ENCODE measurements at places on chromosomes 5 and 9. TPM values are rescaled to one million over a fixed set of nuclear protein-coding genes. Genes with fewer than 3 reads are reported as not detected.

The SPDL1 gene
- total RNA-seq = 8.3 TPM

- no peak for DNase-seq
Observed at GRCh38 chr5:78497573-78498533, 137.4 kb downstream of the SCAMP1 start.

The PFN3 gene
- total RNA-seq = not detected

GRCh38 chr9:134776080-134776796, 104.4 kb upstream of the FCN2 start:
- DNase-seq = no peak

The F2RL1 gene
- total RNA-seq = 0.64 TPM

The PCDHGA3 gene
- total RNA-seq = 4.3 TPM

DNA sequence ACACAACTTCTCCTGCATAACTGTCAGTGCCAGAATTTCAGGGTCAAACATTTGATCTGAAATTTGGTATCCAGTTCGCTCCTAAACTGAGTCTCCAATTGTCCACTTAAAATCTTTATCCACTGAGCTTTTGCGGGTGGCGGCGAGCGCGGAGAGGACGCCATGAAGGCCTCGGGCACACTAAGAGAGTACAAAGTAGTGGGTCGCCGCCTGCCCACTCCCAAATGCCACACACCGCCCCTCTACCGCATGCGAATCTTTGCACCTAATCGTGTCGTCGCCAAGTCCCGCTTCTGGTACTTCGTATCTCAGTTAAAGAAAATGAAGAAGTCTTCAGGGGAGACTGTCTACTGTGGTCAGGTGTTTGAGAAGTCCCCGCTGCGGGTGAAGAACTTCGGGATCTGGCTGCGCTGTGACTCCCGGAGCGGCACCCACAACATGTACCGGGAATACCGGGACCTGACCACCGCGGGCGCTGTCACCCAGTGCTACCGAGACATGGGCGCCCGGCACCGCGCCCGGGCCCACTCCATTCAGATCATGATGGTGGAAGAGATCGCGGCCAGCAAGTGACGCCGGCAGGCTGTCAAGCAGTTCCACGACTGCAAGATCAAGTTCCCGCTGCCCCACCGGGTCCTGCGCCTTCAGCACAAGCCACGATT, 913.7 kb upstream of the DMAC1 start:
- no peak for DNase-seq

- DNase-seq = no peak
Observed at GRCh38 chr9:135924628-135925338, 17.4 kb upstream of the CAMSAP1 start.

The OLFM1 gene
- 17.4 TPM for total RNA-seq

The PLPP7 gene
- total RNA-seq = 9.3 TPM

DNA sequence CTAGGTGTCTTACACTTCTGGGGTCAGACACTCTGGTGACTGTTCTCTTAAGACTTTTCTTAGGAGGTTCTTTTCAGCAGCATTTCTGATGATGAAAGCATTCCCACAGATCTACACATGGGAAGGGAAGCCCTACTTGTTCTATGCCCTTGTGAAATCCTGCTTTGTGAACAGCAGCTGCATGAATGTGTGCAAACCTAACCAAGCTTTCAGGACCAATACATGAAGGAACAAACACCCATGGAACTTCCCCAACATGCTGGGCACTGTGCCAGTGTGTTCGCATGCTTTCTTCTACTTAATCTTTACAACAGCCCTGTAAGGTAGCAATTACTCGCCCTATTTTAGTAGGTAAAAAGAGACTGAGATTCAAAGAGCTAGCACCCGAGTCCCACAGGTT, 439.9 kb upstream of the KLF4 start:
- no peak for DNase-seq

DNA sequence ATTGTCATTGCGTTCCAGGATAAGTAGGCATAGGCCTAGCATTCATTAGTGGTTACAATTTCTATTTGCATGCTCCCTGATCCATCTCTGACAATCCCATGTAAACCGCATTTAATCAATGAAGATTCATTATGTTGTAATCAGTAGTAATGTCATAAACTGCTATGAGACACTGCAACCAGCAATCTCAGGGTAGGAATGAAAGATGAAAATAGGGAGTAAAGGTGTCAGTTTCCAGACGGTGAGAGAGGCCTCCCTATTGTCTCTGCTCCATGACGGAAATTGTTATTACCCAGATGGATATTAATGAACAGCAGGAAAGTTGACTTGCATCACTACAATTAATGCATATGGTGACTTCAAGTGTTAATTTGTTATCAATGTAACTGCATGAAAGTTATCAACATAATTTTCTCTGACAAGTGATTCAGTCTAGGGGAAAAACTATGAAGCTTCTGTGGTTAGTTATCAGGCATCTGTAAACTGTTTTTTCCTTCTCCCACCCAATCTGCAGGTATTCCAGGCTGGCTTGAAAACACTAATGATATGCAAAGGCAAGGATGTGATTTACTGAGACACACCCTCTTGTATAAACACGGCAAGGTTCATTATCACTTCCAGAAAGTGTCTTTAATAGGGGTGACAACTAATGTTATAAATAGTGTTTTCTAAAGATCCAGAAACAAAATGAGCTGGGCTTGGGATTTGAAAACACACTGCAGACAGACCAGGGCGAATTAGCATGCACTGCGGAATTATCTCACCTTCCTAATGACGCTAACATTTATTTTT, 73.5 kb downstream of the ZNF622 start:
- no peak for DNase-seq

GRCh38 chr5:35244171-35244570, 13.9 kb upstream of the PRLR start:
- no peak for DNase-seq

DNA sequence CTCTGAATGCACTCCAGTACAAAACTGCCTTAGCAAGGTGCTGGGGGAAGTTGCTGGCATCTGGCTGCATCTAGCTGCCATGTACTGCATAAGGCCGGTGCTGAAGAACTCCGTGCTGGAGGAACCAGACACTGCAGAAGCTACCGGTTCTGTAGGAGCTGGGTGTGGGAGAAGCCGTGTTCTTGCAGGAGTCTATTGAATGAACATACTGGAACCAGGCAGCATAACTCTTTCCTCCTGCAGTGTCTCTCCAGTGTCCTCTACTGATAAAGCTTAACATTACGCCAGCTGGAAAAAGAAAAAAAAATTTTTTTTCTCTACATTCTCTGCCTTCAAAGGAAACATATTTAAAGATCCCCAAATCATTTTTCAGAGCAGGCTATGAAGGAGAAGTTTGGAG, 38.5 kb downstream of the VPS13A start:
- DNase-seq = no peak

- no peak for DNase-seq
Observed at GRCh38 chr9:1997646-1998045, 17.5 kb upstream of the SMARCA2 start.

The SYK gene
- total RNA-seq = 11.8 TPM

DNA sequence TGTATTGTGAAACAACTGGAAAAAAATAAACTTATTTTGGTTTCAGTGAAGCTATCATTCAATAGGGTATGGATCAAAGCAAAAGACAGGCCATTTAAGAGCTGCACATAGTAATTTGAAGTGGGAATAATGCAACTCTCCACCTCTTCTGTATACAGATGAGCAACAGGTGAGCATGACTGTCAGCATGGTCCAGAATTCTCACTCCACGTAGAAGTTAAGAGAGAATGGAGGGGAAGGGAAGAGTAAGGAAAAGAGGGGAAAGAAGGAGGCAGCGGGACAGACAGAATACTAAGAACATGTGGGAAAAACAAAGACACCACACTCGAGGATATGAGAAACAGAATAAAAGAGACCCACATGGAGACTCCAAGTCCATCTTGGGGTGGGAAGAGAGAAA, 396.1 kb upstream of the GRIA1 start:
- DNase-seq = no peak

GRCh38 chr5:57416278-57416994, 66.2 kb downstream of the ACTBL2 start:
- DNase-seq = no peak

The EFNA5 gene
- total RNA-seq = 12.3 TPM

GRCh38 chr5:67660149-67660548, 463.6 kb upstream of the CD180 start:
- DNase-seq = no peak

The PLAA gene
- total RNA-seq = 27.4 TPM

GRCh38 chr5:1291611-1292080, 3.2 kb downstream of the TERT start:
- DNase-seq = no peak

The TYRP1 gene
- total RNA-seq = not detected

GRCh38 chr9:13269589-13270452, 9.7 kb downstream of the MPDZ start:
- no peak for DNase-seq

The PDLIM4 gene
- total RNA-seq = 9.0 TPM

GRCh38 chr5:141714542-141715310, 32.7 kb upstream of the ARAP3 start:
- no peak for DNase-seq

GRCh38 chr9:134600371-134600770, 41.2 kb upstream of the COL5A1 start:
- no peak for DNase-seq

The SIMC1 gene
- total RNA-seq = 7.7 TPM

GRCh38 chr5:154409230-154409840, 36.5 kb upstream of the SAP30L start:
- no peak for DNase-seq

- DNase-seq = no peak
Observed at GRCh38 chr5:67066815-67067214, 129.8 kb downstream of the CD180 start.

- DNase-seq = no peak
Observed at GRCh38 chr5:118224546-118224945, 763.8 kb downstream of the DTWD2 start.

DNA sequence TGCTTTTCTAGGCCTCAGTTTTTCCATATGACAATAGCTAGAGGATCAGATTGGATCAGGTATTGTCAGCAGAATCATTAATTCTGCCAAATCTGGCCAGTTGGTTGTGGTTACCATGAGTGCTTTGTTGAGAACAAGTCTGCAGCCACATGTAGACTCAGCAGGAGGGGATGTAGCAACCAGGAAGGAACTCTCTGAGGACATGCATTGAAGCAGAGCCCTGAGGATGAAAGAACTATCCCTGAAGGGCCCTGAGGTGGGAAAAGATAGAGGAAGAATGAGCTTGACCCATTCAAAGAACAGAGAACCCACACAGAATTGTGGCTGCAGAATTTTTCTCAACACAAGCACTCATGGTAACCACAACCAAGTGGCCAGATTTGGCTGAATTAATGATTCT, 60.1 kb upstream of the AFAP1L1 start:
- DNase-seq = no peak

- DNase-seq = no peak
Observed at GRCh38 chr5:179914032-179914755, 6.5 kb upstream of the TBC1D9B start.

The CTXN3 gene
- not detected for total RNA-seq

- DNase-seq = no peak
Observed at GRCh38 chr5:80937584-80938356, 22.4 kb upstream of the RASGRF2 start.

- DNase-seq = no peak
Observed at GRCh38 chr9:27549196-27549755, 19.7 kb upstream of the MOB3B start.

The PCDHGB6 gene
- total RNA-seq = 8.8 TPM

- no peak for DNase-seq
Observed at GRCh38 chr9:78026416-78026815, 5.2 kb downstream of the GNAQ start.

DNA sequence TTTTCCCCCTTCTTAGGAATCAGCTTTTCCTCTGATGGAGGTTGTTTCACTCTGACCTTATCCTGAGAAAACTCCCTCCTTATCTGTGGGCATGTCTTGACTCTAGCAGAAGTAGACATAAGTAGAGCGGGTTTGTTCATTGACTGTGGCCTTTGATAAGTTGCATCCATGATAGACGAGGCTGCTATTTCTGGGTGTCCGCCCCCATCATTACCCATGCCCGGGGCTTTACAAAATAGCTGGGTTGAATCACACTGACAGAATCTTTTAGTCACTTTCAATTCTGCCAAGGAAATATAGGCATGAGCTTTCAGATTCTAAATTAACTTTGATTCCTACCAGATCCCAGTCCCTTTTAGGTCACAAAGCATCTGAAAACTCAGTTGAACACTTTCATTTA, 223.8 kb downstream of the SEC61B start:
- no peak for DNase-seq

DNA sequence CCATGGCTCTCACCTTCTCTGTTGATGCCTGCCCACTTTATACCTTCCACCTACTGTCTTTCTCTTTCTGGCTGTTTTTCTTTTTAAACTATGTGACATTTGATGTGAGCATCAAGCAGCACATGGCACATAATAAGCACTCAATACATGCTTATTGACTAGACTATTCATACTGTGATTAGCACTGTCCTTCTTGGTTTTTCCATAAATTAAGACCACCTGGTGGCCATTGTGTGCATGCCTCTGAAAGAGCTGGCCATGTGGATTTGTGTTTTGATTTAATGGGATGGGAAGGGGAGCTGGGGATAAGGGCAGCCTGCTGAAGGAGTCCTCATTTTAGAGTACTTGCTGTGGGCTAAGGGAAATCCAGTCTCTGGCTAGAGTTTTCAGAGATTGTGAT, 79.4 kb downstream of the ARHGEF28 start:
- no peak for DNase-seq

- DNase-seq = no peak
Observed at GRCh38 chr9:98874721-98875255, 67.3 kb downstream of the GALNT12 start.

The LCN1 gene
- not detected for total RNA-seq

DNA sequence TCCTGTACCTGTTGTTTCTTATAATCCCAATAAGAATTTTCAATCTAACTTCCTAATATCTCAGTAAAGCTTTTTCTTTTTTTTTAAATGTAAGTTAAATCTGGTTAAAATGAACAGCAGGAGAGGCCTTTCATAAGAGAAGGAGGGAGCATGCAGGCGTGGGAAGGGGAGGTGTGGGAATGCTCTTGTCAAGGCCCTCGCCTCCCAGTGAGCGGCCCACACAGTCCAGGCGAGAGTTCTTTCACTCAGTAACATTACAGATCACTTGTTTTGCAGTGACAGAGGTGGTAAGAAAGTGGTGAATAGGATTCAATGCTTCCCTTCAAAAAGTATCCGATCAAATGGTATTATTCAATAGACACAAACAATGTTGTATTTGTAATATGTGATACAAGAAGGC, 125.0 kb downstream of the EPB41L4A start:
- DNase-seq = no peak

DNA sequence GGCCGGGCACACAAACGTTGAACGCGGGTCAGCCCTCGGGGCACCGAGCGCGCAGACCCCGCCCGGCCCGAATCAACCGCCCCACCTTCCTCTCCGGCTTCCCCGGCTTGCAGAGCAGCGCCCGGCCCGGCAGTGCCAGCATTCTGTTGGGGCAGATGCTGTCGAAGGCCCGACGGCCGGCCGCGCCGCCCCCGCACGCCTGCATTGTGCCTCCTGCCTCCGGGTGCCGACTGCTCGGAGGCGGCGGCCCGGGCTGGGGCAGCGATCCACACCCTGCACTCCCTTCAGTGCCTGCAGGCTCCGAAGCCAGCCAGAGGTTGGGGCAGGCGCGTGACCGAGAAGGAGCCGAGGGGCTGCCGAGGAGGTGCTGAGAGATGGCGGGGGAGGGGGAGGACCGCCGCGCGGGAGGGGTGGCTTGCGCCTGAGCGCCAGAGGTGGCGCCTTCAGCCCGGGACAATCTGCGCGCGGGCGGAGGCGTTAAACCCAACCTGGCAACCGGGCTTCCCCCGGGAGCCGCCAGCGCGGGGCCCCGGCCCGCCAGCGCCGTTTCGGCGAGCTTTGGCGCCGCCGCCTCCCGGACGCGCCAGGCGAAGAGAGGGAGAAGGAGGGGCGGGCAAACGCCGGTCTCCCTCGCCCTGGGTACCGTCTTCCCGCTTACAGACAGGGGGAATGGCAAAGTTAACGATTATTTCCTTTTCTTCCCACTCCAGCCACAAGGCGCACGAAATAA, at the start of gene MCIDAS:
MCIDAS (minus strand) TSS at position 382 of the 730 bp plus-strand sequence; CDS start at position 205, 177 bp downstream.
- no peak for DNase-seq

The CDKN2A gene
- total RNA-seq = 0.80 TPM

All from breast epithelium (tissue), 4 donors.